ENCODE measurements at places on chromosomes 16 and 17.

DNA sequence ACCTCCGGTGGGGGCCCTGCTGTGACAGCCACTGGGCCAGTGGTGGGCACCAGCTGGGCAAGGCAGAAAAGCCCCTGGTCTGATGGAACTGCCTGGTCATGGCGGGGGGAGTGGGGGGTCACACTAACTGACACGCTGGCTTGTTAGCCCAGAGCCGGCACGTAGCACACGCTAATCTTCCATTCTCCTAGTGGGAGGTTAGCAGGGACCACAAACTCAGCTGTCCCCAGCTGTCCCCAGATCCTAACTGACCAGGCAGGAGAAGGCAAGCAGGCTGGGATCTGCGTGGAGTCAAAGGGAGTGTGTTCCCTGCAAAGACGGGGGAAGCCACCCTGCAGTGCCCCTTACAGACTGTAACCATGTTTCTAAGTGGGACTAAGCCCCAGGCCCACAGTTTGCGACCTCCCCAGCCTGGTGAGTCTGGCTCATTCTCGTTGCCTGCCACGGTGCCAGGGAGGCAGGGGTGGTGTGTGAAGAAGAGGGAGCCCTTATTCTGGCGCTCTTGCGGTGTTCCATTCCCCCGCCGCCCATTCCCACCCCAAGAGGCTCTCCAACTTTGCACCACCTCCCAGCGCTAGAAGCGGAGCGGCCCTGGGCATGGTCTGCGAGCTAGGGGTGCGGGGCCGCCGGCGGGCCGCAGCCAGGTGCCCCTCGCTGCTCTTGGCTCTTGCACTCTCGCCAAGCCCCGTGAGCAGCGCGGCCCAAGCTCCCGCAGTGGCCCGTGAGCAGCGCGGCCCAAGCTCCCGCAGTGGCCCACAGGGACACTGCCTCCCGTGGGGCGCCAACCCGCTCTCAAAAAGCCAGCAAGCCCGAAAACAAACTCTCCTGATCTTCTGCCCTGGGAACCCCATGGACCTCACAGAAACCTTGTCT, 12.1 kb upstream of the ZNF423 start:
- DNase-seq = no peak

GRCh38 chr17:70319516-70319915, 150.2 kb downstream of the KCNJ2 start:
- DNase-seq = no peak

DNA sequence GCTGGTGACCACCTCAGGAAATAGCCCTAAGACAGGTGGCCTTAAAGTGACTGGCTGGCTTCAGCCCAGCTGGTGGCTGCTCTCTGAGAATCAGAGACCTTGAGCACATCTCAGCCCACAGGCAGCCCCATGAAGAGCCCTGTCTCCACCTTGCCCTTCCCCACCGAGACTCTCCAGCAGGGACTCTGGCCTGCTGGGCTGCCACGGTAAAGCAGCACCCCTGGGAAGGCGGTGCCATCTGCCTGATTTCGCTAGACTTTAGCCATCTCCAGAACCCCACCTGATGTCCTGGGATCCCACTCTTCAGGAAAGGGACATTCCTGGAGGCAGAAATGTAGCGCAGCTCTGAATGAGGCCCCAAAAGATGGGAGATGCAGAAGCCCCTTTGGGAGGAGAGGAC, 45.2 kb upstream of the LGALS9 start:
- DNase-seq = no peak

DNA sequence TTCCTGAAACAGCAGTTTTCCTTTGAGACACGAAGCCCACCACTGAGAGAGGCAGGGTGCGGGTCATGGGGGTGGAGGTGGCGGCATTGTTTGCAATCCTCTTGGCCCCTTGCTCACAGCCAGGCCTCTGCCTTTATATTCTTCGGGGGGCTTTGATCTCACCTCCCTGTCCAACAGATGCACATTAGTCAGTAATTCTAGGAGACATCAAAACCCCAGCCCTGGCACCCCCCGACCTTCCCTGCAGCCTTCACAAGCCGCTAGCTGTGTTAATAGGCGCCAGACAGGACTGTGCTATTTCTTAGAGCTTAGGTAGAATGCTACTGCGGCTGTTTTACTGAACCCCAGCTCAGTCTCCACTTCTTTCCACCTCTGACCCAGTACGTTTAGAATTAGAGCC, 212.6 kb downstream of the RBFOX1 start:
- DNase-seq = no peak

DNA sequence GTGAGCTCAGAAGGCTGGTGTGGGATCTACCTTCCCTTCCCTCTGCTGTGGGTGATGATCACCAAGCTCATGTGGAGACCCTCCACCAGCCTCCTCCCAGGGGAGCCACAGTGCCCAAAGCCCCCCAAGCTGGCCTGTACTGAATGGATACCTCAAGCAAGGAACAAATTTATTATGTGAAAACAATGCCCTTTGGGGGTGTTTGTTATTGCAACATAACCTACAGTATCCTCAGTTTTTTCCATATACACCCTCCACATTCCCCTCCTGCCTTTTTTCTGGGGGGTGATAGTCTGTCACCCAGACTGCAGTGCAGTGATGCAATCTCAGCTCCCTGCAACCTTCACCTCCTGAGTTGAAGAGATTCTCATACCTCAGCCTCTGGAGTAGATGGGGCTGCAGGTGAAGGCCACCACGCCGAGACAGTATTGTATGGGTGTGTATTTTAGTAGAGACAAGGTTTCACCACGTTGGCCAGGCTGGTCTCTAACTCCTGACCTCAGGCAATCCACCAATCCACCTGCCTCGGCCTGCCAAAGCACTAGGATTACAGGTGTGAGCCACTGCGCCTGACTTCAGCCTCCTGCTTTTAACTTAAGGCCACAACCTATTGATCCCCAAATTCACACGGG, 215.9 kb downstream of the CPPED1 start:
- no peak for DNase-seq

- no peak for DNase-seq
Measured at GRCh38 chr16:13940397-13940933, 20.5 kb downstream of the ERCC4 start.

DNA sequence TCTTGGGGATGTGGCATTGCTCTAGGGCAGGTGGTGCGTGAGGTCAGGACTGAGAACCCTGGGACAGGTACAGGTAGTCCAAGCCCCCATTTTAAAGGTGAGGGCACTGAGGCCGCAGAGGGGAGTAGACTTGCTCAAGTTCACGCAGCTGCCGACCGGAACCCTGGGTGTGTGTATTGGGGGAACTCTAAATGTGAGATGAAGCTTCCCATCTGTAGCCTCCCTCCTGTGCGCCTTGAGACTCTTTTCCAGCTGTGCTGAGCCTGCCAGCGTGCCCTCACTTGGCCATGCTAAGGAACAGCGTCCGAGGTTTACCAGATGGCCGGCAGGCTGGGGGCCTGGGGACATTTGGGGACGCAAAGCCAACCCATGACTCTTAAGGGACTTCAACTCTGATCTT, 79.0 kb upstream of the CDC42EP4 start:
- DNase-seq = no peak

GRCh38 chr17:44777394-44778348, 18.9 kb downstream of the ADAM11 start:
- no peak for DNase-seq

DNA sequence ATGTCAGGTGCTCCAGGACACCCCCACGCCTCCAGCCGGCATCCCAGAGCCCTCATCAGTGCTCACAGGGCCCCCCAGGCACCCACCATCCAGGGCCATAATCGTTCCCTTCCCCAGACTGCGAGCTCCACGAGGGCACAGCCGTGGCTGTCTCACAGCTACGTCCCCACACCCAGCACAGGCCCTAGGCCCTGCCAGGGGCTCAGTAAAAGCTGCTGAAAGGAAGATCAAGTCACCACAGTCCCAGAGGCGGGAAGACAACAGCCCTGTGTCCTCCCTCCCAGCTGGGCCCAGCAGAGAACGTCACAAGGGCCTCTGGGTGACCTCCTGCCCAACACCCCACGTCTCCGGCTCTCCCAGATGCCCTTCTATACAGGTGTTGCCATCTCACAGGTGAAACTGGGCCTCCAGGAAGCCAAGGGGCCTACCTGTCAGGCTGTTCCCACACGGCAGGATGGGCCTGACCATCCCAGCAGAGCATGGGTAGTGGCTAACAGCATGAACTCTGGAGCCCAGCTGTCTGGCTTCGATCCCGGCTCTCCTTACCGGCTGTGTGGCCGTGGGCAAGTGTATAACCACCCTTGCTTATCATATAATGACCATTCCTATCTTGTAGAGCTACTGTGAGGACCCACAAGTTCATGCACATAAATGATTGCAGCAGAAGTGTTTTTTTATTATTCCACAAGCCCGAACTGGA, 17.9 kb downstream of the ARL2BP start:
- no peak for DNase-seq

DNA sequence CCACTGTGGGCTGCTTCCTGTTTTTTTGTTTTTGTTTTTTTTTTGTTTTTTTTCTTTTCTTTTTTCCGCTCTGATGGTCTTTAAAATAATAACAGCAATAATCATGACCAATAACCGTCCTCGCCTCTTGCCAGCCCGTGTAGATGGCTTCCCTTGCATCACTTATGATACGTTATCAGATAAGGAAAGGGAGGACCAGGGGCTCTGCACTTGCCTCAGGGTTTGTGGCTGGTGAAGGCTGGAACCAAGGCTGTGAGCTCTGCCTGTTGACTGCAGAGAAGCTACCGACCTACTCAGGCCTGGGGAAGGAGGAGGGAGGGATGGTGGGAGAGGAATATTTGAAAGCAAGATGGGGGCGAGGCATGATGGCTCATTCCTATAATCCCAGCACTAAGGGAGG, 114.0 kb upstream of the SDK2 start:
- no peak for DNase-seq

Measured in forelimb muscle (tissue), 1 donor.